Muscle of back (tissue), 13 donors: ENCODE measurements at places on chromosomes 7 and 10.

GRCh38 chr10:109676703-109677102 is 246.6 kb downstream of the XPNPEP1 start:
- no peak for DNase-seq

GRCh38 chr7:115332691-115333090 is 410.8 kb downstream of the MDFIC start:
- DNase-seq: no peak

- no peak for DNase-seq
Measured at GRCh38 chr10:33800545-33800944, 466.1 kb upstream of the NRP1 start.

DNA sequence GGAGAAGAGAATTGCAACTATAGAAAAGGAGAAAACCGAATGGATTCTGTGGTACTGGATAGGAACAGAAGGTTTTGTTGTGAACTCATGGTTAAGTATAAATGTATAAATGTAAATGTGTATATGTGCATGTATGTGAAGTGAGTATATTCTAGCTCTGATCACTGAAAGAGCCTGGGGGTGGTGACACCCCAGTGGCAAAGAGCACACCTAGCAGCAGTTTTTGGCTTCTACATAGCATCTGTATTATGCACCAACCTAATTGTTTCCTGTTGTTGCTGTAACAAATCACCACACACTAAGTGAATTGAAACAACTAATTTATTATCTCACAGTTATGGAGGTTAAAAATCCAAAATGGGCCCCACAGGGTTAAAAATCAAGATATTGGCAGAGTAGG is 455.4 kb downstream of the RPS24 start:
- no peak for DNase-seq

DNA sequence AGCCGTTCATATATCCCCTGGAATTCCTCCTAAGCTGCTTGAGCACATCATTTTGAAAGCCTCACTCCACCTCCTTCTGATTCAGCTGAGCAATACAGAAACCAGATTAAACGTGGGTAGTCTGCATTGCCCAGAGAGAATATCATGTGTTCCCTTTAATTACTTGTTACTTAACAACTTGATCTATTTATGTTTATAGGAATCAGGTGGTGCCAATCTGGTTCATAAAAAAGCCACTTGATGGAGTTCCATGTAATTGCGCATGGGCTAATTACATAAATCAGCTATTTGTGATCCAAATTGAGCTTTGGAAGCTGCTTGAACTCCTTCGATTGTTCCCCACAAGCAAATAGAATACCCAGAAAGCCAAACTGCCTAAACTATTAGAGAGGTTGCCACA is 114.7 kb upstream of the ADCY1 start:
- DNase-seq: no peak

DNA sequence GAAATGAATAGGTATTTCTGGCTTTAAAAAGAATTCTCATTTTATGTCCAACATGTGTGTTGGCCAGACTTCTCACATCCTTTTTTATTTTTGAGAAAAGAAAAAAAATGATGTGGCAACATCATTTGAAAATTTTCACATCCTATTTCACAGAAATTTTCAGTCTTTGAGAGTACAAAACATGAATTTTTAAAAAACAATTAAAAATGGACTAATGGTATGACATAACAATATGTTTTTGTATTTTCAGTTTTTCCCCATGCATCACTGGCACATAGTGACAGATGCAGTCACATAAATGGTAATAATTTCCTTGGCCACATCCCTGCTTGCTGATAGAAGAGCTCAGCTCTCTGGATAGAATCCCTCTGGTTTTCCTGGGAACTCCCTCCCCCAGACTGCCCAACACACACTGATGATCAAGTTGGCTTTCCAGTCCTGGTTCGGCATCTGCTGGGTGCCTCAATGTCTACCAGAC is 188.5 kb upstream of the AGR3 start:
- DNase-seq: no peak

DNA sequence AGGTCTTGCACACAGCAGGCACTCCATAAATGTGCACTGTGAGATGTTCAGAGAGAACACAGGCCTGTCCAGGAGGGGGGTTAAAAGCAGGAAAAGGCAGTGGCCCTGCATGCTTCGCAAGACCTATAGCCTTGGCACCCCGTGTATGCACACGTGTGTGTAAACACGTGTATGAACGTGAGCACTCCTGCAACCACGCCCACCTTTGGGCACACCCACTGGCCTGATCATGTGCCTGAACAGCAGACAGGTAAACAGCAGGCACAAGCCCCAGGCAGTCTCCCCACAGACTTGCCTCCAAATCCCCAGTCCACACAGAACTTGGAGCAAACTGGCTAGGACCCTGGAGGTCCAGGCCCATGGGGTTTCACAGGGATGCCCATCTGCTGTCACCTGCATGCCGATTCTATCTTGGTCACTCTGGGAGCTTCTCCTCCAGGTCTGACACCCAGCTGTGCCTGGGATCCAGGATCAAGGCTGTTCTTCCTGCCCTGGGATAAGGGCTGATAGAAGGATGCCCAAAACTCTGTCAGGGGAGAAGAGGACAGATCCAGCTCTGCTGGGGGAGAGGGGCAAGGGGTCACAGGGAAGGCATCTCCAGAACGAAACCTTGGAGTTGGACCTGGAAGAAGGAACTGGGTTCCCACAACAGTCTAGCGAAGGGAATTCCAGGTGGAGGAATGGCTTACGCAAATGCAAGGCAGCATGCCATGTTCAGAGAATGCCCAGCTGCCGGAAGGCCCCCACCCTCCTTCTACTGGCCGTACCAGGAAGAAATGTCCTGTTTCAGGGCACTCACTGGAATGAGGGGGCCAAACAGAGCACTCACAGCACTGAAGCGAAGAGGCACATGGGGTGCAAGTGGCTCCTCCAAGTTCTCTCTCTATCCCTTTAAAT is 14.3 kb upstream of the ZMIZ1 start:
- no peak for DNase-seq

DNA sequence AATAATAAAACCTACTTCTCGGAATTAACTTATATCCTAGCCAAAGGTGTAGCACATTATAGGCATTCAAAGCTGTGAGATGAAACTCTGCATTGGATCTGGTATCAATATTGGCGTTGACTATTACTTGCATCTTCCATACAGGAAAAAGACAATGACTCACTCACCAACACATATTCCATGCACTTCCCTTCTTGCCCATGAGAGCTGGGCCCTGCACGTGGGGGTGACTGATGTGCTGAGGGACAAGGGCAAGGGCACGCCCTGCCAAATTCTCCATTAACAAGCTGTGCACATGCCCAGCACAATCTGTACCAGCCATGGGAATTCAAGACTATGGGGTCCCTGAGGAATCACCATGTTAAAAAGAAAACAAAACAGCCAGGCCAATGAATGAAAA is 188.1 kb upstream of the PDE1C start:
- no peak for DNase-seq

- DNase-seq: no peak
Measured at GRCh38 chr7:12898620-12899019, 211.2 kb downstream of the ARL4A start.

DNA sequence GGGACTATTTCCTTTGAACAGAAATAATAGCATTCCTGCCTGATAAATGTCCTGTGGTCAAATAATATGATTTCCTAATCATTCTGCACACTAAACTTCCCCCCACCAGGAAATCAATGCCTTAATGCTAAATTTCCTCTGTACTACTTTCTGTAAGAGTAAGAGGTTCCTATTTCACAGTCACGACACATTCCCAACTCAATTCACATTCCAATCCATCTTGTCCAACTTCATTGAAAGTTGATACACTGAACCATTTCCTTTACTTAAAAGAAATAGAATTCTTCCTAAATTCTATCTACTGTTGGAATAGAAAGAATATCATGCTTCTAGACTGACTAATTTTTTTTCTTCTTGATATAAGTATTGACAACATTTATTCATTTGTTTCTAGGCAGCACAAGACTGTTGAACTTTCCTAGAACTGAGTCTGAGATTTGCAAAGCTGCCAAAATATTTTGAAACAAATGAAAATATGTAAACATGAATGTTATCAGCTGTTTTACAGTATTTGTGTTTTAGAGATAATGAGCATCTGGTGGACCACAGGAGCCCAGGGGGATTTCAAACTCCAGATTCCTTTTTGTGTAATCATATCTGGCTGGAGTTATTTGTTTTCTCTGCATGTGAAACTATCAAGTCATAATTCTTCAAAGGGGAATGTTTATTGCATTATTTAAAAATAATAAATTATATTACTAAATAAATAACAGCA is 121.5 kb downstream of the TPST1 start:
- DNase-seq: peak; percentile 58

GRCh38 chr7:36135700-36136099 is 17.4 kb upstream of the EEPD1 start:
- DNase-seq: no peak

- DNase-seq: no peak
Measured at GRCh38 chr10:104762793-104763192, 121.7 kb downstream of the SORCS3 start.

DNA sequence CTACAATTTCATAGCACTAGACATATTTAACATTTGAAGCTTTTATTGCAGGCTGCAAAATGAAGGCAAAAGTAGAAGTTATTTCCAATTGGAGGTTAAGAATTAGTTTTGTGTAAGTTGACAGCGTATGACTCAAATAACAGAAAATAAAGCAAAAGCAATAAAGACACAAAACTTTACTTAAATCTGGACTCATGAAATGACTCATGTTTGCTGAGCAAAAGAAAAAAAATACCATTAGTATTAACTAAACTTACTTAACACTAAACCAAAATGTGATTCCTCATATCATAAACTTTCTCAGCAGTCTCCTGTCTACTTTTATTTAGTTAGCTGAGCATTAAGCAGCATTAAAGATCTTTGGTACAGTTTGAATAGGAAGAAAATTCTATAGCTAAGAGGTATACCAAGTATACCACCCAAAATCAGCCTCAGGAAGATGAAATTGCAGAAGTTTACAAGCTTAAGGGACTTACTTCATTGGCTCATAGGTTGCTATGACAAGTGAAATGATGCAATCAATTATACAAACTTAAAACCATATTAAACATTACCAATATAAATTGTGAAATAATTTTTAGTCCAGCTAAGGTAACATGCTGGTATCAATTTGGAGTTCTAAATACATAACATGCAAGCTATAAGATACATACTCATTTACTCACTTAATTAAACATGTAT is 1131.4 kb downstream of the XPNPEP1 start:
- no peak for DNase-seq

DNA sequence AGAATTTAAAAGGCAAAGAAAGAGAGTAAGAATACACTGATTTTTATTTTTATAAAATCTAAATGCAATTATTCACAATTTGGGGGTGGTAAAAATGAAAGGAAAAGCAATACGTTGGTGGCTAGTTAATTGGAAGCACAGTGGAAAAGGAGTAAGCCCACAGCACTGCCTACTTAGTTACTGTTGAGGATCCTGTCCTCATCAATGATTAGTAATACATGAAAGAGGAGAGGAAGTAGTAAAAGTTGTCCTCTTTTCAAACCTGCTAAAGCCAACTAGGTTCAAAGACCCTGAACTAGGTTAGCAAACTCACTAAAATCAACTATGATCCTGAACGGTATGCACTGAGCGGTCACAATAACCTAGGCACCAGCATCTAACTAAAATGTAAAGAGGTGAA is 52.7 kb upstream of the LRRN3 start:
- DNase-seq: no peak

- DNase-seq: no peak
Measured at GRCh38 chr7:29113384-29114102, 32.8 kb downstream of the CPVL start.
